GM12878 (cell line): ENCODE measurements at places on chromosomes 6 and 20. TPM values are rescaled to one million over a fixed set of nuclear protein-coding genes. Genes with fewer than 3 reads are reported as not detected.

- no peak for DNase-seq
Observed at GRCh38 chr20:49446808-49447207, 35.7 kb downstream of the KCNB1 start.

DNA sequence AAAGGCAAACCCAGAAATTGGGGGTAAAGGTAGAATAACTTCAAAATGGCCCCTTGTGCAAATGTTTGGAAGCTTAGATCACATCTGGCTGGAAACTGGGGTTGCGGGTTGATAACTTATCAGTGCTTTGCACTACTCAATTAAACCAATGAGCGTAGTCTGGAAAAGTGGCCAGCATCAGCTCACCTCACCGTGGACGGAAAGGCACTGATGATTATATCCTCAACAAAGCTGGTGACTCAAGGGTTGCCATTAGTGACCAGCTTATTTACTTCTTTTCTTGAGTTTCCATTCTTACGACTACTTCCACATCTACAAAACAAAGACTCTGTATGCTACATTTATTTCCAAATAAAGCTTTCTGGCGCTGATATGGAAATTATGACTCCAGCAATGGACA, 198.5 kb upstream of the HEY2 start:
- DNase-seq, result no peak

DNA sequence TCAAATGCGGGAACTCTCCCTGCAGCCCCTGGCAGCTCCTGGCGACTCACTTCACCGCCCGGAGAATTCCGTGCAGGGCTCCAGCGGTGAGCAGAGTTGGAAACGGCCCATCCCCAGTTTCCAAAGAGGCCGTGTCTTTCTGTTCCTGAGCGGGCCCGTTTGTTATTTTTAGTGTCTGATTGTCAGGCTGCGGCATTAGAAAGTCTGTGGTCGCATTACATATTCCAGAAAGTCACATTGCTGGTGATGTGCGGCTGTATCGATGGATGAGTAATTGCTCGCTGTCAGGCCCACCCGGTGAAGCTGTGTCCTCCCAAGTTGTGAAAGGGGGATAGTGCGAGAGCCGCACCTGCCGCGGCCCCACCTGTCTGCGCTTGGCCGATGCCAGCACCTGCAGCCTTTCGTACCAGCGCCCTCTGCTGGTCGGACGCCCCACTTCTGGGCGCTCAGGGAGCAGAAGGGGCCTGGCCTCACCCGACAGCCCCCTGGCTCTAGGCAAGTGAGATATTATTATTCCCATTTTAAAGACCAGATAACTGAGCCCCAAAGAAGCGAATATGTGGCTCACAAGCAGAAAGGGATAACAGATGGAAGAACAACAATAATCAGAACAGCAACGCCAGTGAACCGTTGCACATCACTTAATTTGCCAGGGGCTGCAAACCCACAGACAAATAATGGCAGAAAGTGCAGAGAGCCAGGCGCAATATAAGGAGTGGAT, 244.9 kb downstream of the TSHZ2 start:
- no peak for DNase-seq

DNA sequence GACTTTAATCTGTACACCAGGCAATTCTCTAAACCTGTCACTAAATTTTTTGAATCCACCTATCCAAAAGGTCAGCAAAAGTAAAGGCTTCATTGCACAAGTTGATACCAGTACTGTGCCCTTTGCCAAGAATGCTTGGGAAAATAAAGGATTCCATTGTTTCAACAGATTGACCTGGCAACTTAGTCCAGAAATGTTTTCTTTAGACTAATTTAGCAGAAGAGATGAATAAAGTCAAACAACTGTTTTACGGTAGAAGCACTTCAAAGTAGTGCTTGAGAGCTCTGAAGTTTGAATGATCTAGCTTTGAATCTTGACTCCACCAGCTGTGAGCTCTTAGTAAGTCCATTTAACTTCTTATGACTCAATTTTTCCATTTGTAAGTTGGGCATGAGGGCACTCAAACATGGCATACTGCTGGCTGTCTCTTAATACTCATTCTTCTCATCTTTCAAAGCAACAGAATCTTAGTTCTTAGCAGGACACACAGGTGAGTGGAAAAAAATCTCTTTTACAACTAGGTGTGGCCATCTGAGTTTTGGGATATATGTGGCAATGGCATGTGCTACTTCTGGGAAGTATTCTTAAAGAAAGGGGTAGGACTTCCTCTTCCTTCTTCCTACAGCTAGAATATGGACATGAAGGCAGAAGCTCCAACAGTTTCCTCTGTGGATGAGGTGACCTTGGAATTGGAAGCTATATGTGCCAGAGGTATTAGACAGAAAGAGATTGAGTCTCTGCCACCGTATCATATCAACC, 55.9 kb upstream of the LOC128125822 start:
- DNase-seq, result no peak

- no peak for DNase-seq
Observed at GRCh38 chr6:134378426-134378825, 60.5 kb upstream of the SGK1 start.

GRCh38 chr6:139762587-139763031, 388.2 kb upstream of the CITED2 start:
- peak; percentile 38 for DNase-seq

- no peak for DNase-seq
Observed at GRCh38 chr6:136823128-136823660, 802 bp downstream of the PEX7 start.

- DNase-seq, result no peak
Observed at GRCh38 chr6:97177905-97178304, 105.1 kb downstream of the MMS22L start.

- no peak for DNase-seq
Observed at GRCh38 chr6:73508776-73509175, 12.1 kb downstream of the EEF1A1 start.

- DNase-seq, result no peak
Observed at GRCh38 chr6:5457983-5458683, 196.8 kb downstream of the FARS2 start.

DNA sequence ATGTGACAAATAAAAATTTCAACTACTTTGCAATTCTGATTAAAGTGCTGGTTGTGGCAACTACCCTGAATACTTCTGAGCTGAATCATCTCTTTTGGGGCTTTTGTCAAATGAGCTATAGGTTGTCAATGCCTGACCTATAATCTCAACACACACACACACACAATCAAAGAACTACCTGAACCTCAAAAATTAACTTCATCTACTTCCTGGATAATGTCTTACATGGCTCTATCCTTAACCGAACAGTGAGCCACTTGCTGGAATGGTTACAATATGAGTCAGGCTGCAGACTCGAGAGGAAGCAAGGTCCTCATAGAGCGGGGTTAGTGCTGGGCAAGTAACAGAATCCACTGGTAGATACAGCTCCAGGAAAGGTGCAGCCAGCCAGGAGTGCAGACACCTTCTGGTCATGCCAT, 70.6 kb upstream of the DST start:
- no peak for DNase-seq

GRCh38 chr6:165587206-165587605, 75.8 kb downstream of the PDE10A start:
- no peak for DNase-seq

DNA sequence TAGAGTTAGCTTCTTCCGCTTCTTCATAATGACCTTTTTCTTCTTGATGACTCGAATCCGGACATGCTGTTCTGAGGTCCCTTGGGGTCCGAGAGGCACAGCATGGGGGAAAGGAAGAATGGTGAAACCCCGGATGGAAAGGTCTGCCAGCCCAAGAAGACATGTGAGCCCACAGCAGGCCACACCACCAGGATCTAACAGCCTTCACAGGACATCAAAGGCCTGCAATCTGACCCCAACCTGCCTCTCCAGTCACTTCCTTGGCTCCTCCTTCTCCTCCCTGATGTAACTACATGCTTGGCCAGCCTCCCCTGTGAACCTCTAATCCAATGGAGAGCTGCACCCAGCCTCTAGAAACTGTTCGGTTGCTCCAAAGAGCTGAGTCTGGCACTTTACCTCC, 1.6 kb downstream of the CPXM1 start:
- no peak for DNase-seq

GRCh38 chr20:3209257-3209945, at the start of gene ITPA:
TSS of gene ITPA (plus strand) at chr20:3209498. CDS start at chr20:3209552, 54 bp downstream.
- DNase-seq, result no peak

- no peak for DNase-seq
Observed at GRCh38 chr6:15949982-15950381, 178.9 kb upstream of the MYLIP start.

DNA sequence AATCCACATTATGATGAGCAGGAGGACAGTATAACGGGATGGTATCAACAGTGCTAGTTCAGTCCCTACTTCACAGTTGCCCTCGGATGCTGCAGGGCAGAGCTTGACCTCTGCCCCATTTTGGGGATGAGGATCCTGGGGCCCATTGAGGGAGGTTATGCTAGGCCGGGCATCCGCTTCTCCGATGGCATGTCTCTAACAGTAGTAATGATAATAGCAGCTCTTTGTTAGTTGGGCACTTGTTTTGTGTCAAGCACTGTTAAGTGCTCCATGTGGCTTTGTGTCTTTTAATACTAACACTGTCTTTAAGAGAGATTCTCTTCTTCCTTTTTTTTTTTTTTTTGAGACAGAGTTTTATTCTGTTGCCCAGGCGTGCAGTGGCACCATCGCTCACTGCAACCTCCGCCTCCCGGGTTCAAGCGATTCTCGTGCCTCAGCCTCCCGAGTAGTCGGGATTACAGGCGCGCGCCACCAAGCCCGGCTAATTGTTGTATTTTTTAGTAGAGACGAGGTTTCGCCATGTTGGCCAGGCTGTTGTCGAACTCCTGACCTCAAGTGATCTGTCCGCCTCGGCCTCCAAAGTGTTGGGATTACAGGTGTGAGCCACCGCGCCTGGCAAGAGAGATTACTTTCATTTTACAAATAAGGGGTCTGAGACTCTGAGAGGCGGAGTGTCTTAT, 1.1 kb downstream of the MAPRE1 start:
- no peak for DNase-seq

DNA sequence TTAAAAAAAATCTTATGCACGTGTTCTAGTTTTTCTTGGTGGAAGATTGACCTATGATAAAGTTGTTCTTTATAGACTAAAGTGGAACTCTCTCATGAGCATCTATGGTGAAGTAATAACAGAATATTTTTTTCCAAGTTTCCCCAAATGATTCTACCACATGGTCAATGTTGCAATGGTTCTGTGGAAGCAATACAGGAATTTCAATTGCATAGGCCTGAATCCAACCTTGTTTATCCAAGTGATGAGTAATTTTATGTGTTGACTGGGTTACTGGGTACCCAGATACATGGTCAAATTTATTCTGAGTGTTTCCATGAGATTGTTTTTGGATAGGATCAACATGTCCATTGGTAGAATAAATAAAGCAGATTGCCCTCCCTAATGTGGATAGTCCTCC, 581.5 kb downstream of the MMUT start:
- DNase-seq, result no peak

- DNase-seq, result no peak
Observed at GRCh38 chr6:74568861-74569260, 637.0 kb downstream of the COL12A1 start.

GRCh38 chr20:52193133-52193532, 1.6 kb upstream of the ZFP64 start:
- DNase-seq, result no peak

DNA sequence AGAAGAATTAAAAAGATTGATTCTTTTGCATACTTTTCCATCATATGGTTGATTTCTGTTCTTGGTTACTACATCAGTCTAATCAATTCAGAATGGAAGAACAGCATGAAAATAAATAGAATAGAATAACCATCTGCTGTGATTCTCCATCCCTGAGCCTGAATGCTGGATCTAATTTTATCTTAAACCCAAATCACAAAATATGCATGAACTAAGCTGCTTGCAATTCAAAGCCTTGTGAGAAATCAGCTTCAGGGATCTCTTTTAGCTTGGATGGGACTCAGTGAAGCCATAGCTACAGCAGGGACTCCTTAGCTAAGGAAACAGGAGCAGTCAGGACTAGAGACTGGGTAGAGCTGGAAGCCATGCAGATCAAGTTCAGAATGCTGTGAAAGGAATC, 74.1 kb downstream of the TPBG start:
- DNase-seq, result no peak

DNA sequence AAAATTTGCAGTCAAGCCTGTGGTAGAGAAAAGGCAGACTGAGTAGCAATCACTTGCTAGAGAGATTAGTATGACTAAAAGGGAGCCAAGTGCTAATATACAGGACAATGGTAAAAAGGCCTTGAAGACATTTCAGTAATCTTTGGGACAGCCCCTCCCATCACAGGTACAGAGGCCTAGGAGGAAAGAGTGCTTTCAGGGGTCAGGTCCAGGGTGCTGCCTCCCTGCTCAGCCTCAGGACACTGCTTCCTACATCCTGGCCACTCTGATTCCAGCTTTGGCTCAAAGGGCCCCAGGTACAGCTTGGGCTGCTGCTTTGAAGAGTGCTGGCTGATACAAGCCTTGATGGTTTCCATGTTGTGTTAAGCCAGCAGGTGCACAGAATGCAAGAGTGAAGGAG, 543.5 kb downstream of the MMUT start:
- DNase-seq, result no peak

GRCh38 chr20:62293111-62293784, 9.5 kb upstream of the ADRM1 start:
- DNase-seq, result no peak

DNA sequence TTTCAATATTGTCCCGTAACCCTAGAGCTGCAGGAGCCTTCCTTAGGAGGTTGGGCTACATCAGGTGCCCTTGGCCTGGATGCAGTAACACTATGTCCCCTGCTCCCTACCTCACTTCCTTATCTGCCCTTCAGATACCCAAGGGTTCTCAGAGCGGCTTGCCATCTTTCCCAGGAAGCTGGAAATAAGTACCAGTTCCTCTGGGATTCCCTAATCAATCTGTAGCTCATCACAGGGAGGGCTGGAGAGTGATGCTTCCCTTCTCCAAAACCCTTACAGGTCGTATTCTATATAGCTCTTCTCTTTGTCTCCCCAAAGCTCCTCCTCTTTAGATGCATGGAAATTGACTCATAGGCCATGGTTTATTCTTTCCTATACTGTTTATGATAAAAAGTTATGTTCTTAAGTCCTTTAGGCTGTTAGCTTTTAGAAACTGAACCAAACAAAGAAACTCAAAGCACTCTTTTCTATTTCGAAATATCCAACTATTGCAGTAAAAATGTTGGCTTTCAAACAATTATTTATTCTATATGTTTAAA, 4.2 kb downstream of the MYCT1 start:
- no peak for DNase-seq

Gene HLA-DQA1
- 287 and 289 TPM in 2 replicates for polyA plus RNA-seq

Gene CLPSL2
- not detected in 2 replicates for polyA plus RNA-seq

Gene PKIB
- polyA plus RNA-seq, result 0.82 and 0.97 TPM in 2 replicates

Gene GMPR
- 0.24 and 0.31 TPM in 2 replicates for polyA plus RNA-seq

Gene PLN
- polyA plus RNA-seq, result 0.28 and 0.44 TPM in 2 replicates

Gene CTCFL
- 0.20 TPM in 1 of 2 replicates, not detected in the other for polyA plus RNA-seq

Gene NNAT
- polyA plus RNA-seq, result 0.41 and 0.42 TPM in 2 replicates

Gene TCP11
- polyA plus RNA-seq, result not detected in 2 replicates

Gene STMND1
- polyA plus RNA-seq, result 0.15 TPM in 1 of 2 replicates, not detected in the other

Gene TGM3
- not detected in 2 replicates for polyA plus RNA-seq

Gene GRIK2
- not detected in 2 replicates for polyA plus RNA-seq

Gene LIN28B
- 0.03 TPM in 1 of 2 replicates, not detected in the other for polyA plus RNA-seq

Gene ZSCAN31
- polyA plus RNA-seq, result 2.8 and 3.4 TPM in 2 replicates

Gene CCDC170
- polyA plus RNA-seq, result not detected in 2 replicates

Gene ESF1
- 14.1 and 14.9 TPM in 2 replicates for polyA plus RNA-seq

Gene EPB41L1
- 0.27 and 0.76 TPM in 2 replicates for polyA plus RNA-seq

Gene PNLDC1
- 0.25 TPM in 1 of 2 replicates, not detected in the other for polyA plus RNA-seq
